Activated T-cell treated with anti-CD3 and anti-CD28 coated beads, Interleukin-2, amount 50 U/mL, for 48 hours (primary cell): ENCODE measurements at places on chromosomes 13 and 19.

DNA sequence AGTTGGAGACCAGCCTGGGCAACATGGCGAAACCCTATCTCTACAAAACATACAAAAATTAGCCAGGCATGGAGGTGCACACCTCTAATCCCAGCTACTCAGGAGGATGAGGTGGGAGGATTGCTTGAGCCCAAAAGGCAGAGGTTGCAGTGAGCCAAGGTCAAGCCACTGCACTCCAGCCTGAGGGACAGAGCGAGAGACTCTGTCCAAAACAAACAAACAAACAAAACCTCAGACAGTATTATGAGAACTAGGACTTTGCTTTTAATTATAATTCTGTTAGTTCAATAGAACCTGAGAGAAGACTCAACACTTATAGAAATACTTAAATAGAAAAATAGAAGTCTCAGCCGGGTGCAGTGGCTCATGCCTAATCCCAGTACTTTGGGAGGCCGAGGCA, 31.1 kb upstream of the TPM4 start:
- DNase-seq: no peak

DNA sequence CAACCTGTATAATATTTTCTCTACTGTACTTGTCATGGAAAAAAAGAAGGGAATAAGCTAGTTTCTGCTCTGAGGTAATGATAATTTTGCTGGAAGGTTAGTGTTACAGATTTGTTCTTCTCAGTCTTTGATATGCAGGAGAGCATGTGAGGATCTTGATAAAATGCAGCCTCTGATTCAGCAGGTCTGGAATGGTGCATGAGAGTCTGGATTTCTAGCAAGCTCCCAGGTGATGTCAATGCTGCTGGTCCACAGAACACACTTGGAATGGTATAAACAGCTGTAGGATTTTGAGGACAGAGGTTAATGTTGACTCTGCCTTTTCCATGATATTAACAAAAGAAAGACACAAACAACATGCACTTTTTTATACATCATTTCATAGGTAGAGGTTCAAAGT, 173.6 kb downstream of the NDFIP2 start:
- DNase-seq: no peak

- DNase-seq: peak; percentile 45
These were observed 4.9 kb downstream of the CSNK1G2 start for GRCh38 chr19:1945899-1946298.

DNA sequence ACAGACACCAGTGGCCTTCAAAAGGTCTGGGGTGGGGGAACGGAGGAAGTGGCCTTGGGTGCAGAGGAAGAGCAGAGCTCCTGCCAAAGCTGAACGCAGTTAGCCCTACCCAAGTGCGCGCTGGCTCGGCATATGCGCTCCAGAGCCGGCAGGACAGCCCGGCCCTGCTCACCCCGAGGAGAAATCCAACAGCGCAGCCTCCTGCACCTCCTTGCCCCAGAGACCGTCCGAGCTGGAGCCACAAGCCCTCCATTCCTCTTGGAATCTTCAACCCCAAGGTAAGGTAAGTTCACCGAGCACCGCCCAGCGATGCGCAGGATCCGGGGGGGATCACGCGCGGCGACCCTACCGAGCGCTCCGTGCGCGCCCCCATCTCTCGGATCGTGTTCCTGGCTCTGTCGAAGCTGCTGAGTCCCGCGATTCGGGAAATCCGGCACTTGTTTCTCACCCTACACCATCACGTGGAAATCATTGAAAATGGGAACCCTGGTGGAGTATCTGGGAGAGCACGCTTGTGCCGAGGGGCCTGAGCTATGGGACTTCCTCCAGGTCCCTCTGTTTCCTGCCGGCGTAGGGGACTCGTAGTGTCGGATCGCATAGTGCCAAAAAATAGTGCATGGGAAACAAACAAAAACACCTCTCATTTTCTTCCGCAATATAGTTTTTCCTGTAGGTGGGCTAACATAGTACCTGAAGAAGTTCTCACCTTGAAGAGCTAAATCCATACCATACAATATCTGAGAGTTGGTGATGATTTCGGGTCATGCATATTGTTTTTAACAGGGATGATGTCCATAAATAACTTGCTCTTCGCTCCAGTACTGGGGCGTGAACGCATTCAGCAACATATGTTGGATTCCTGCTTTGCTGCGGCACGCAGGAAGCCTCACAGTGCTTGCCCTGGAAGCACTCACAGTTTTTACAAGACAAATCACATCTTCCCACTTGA, 9.3 kb downstream of the PDX1 start:
- peak; percentile 21 for DNase-seq

GRCh38 chr19:13153569-13154240, 3.5 kb downstream of the IER2 start:
- DNase-seq: no peak

GRCh38 chr13:113364311-113364889, 470 bp upstream of the GRTP1 start:
- no peak for DNase-seq

GRCh38 chr19:6236310-6237291, 43.2 kb downstream of the MLLT1 start:
- no peak for DNase-seq

GRCh38 chr13:93951951-93952350, 527.5 kb downstream of the DCT start:
- DNase-seq: no peak

GRCh38 chr13:41960211-41960636, 685 bp downstream of the VWA8 start:
- no peak for DNase-seq

- DNase-seq: no peak
These were observed 130.9 kb downstream of the DIAPH3 start for GRCh38 chr13:60032851-60033250.

GRCh38 chr19:31648347-31648746, 299.1 kb upstream of the TSHZ3 start:
- no peak for DNase-seq

DNA sequence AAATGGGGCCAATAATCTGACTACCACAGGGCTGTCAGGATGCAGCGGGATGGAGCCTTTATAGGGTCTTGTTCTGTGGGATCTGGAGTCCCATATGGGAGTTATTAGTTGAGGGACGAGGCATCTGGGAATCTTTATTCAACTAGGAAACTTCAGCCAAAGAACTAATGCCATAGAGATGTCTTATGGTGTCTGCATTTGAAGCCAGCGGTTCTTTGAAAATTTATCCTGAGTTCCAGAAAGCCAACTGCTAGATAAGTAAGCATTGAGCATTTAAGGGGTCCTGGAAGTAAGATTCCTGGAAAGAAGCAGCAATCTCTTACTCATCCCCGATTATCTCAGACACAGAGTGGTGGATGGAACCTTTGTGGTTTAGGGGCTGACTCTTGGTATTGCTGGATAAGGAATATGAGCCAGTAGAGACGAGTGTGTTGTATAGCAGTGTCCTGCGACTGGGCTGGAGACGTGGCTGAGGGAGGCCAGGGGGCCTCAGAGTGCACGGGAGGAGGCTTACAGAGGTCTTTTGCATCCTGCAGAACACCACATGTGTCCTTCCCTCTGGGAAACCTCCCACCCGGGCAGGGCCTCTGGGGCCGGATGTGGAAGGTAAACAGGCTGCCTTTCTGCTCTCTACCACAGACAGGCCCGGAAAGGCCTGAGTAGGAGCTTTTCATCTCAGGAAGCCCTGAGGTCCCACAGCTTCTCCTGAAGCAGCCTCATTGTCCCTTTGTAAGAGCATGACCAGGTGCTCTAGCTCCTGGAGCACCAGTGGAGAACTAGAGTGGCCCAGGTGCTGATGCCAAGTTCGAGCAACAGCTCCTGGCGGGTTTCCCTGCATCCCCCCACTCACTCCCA, 28.8 kb downstream of the ACTN4 start:
- no peak for DNase-seq

DNA sequence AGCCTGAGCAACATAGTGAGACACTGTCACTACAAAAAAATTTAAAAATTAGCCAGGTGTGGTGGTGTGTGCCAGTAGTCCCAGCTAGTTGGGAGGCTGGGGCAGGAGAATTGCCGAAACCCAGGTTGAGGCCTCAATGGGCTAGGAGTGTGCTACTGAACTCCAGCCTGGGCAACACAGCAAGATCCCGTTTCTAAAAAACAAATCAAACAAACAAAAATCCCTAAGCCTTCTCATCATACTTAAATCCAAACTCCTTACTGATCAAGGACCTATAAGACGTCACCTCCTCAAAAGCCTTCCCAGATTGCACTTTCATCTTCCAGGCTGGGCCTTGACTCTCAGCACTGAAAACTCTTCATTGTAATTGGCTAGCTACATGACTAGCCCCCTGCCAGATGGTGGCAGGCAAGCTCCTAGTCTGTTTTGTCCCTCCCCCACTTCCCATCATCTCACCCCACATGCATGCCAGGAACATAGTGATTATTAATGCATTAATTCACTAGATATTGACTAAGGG, 17.5 kb upstream of the NANOS3 start:
- DNase-seq: no peak
